RPMI8226 (cell line): ENCODE measurements at places on chromosomes 7 and 10.

GRCh38 chr10:71363936-71364335, 32.8 kb upstream of the CDH23 start:
- no peak for DNase-seq

GRCh38 chr7:149334219-149334618, 72.2 kb downstream of the ZNF783 start:
- no peak for DNase-seq

GRCh38 chr10:111338035-111338434, 261.2 kb downstream of the ADRA2A start:
- DNase-seq: no peak

- DNase-seq: no peak
These were observed 37.6 kb downstream of the VWA2 start for GRCh38 chr10:114276671-114277070.

GRCh38 chr10:25694971-25695370, 239.1 kb upstream of the MYO3A start:
- DNase-seq: no peak

- DNase-seq: no peak
These were observed 84.6 kb upstream of the PDE1C start for GRCh38 chr7:32154797-32155196.

GRCh38 chr10:48205918-48206317, 68.6 kb downstream of the FRMPD2 start:
- DNase-seq: no peak

GRCh38 chr10:14656052-14656730, 118.5 kb downstream of the FAM107B start:
- DNase-seq: no peak

DNA sequence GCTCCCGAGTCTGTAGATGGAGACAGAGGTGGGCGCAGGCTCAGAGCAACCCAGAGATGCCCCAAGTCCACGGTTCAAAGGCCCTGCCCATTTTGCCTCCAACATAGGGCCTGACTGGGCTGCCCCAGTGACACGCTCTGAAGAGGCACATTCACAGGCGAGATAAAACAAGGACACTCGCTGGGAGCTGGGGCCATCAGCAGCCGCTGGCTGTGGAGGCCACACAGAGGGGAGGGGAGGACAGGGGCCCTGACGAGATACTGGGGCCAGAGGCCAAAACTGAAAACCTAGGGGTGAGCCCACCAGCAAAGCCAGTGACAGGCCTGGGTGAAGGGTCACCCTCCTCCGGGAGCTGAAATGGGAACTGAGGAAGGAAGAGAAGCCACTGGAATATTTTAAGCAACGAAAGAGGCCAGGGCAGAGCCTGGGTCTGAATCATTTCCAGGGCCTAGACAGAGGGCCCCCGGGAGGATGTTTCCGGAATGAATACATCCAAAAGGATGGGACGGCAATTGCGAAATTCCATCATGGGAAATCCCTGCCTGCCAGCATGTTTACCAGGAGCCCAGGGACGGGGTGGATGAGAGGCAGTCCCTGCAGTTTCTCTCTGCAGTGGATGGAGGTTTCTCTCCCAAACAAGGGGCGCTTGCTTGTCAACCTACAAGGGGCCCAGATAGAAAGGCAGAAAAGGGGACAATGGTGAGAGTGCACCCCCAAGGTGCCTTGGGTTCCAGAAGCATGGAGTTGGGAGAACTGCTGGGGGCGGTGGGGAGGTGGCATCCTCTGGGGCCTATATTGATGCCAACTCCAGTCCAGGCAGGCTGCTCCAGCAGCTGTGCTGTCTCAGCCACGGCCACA, 29.0 kb upstream of the HSPA12A start:
- DNase-seq: no peak

GRCh38 chr10:84634636-84635035, 306.2 kb downstream of the CCSER2 start:
- DNase-seq: no peak

GRCh38 chr10:127887541-127888415, 5.0 kb downstream of the CLRN3 start:
- DNase-seq: no peak

DNA sequence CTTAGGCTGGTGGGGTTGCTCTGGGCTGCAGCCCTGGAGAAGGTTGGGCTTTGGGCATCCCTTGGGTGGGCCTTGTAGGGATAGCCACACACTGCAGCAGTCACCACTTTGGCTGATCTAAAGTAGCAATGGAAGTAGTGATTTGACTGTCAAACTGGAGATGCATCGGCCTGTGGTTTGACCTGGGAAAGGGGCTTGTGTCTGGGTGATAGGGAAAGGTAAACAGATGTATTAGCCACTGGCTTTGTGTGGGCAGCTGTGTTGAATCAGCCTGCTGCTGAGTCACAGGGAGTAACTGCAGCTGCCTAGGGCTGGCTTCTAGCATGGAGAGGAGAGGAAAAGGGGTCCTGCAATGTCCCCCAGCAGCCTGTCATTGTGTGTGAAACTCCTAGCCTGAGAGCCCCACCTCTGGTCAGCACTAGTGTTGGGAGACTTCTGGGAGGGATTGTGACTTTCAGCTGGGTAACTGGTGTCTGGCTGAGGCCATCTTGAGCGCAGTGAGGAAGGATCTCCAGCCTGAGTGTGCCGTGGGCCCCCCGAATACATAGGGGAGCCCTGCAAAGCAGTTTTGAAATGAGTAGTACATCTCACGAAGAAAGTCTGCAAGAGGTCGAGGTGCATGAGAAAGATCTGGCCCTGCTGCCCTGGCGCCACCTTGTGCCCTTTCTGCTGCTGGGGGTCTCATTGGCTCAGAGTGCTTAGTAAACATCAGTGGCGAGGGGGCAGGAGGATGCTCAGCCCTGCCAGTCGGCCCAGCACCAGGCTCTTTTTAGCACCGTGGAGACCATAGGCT, 117.3 kb downstream of the FANK1 start:
- no peak for DNase-seq

GRCh38 chr10:125084614-125085257, 75.6 kb downstream of the CTBP2 start:
- DNase-seq: peak; percentile 79

DNA sequence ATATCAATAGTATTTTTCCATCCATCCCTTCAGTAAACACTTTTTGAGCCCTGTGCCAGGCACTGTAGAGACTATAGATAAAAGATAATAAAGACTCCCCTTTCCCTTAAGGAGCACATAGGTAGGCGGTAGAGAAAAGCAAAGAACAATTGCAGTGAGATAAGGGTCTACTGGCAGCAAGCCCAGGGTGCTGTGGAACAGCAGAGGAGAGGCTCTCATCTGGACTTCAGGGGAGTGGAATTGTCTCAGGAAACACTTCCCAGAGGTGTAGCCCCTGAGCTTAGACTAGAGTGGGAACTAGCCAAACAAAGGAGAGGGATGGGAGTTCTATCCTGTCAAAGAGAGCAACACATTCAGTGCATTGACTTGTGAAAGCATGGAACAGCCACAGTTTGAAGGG, 102.0 kb downstream of the NRF1 start:
- DNase-seq: no peak

DNA sequence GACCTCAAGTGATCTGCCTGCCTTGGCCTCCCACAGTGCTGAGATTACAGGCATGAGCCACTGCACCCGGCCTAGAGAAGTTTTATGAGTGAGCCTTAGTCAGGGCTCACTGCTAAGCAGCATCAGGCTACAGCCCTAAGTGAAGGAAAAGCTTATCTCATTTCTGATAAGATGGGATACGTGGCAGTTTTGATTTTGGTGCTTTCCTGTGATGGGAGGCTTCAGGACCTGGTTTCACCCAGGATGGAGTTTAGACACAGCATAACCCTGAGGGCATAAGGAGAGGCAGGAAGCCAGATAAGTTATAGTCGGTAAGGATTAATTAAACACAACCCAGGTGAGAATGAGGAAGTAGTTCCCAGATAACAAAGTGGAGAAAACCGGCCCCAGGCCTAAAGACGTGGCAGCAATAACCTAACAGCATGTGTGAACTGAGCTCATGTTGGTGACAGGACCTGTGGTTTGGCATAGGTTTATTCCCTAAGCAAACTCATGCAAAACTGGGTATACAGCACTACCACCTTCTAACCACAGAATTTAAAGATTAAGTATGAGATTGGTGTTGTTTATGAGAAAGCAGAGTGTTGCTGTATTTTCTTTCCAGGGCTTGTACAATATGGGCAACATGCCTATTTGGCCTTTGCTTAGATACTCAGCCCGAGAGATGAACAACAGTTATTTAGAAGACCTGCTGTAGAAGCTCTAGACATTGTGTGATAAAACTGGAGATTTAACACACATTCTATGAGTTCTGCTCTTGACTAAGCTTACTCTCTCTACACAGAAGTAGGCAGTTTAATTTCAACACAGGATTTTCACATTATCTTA, 119.4 kb downstream of the COL28A1 start:
- peak; percentile 9 for DNase-seq

GRCh38 chr7:20053334-20054104, 163.7 kb downstream of the MACC1 start:
- DNase-seq: no peak

DNA sequence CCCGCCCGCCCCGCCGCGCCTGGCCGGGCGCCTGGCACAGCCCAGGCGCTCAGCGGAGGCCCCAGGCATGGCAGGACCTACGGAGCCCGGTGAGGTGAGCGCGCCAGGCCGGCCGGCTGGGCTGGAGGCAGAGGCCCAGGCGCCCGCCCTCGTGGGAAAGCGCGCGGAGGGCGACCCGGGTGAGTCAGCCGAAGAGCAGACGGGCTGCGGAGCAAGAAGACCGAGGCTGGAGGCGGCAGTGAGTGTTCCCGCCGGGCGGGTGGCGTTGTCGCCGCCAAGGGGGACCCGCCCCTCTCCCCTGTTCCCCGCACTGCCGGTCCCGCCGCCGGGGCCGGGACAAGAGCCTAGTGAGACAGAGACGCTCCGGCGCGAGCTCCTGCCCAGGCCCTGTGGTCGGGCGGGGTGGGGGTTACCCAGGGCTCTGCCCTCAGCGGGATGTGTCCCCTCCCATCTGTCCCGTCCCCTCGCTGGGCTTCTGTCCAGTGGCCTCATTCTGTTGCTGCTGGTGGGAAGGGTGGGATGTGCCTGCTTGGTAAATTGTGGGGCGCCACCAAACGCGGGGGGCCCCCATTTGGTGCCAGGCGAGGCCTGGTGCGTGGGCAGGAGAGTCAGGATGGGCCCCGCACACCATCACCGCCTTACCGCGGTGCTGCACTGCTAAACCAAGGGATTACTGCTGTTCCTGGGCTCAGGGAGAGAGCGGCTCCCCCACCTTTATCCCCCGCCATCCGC, 17.0 kb upstream of the NODAL start:
- DNase-seq: peak; percentile 63

DNA sequence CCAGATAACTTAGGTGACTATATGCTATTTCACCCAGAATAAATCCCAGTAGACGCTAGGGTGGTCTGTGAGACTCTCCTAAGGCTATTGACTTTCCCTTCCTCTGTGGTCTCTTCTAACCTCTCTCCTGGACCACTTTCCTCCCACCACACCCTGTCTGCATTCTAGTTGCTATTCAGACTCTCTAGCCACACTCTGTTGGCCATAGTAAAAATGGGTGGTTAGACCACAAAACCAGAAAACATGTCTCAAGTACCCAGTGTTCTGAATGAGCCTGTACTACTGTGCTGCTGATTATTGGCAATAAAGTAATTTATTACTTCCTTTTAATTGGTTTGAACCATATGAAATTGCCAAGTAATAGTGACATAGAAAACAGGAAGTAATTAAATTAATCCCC, 240.8 kb downstream of the KIF20B start:
- DNase-seq: no peak

- no peak for DNase-seq
These were observed 707 bp downstream of the CLEC2L start for GRCh38 chr7:139523968-139524815.

- DNase-seq: no peak
These were observed 63.6 kb upstream of the BMPER start for GRCh38 chr7:33841705-33842129.

DNA sequence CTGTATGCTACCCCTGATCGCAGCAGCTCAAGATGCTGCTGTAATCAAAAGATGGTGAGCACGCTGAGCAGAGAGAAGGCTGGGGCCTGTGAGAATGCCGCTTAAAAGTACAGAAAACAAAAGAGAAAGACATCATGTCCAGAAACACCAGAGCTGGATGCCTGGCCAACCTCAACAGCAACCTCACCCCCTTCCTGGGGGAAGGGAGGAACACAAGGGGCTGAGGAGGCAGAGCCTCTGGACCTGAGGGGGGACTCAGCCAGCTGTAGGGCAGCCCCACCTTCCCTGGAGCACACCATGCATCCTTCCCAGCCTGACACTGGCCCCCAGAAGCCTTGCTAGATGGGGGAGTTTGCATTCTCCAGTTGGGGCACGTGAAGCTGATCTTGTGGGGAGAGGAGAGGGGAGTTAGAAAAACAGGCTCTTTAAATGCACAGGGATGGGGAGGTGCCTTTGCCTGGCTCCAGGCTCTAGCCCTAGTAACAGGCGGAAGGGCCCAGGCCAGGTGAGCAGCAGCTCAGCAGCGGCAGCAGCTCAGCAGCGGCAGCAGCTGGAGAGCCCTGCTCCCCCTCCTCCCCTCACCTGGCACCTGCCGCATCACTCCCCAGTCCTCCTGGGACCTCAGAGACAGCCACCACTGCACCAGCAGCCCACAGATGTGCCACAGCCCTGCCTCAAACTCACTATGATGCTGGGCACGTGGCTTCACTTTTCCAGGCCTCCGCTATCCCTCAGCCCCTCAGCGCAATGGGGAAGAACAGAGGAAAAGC, 156.3 kb downstream of the NEURL1 start:
- DNase-seq: no peak

- no peak for DNase-seq
These were observed 1.1 kb upstream of the CDH23 start for GRCh38 chr10:71395621-71396020.

GRCh38 chr7:7693881-7694280, 24.5 kb downstream of the RPA3 start:
- no peak for DNase-seq

GRCh38 chr10:60331886-60332285, 57.8 kb downstream of the ANK3 start:
- no peak for DNase-seq

GRCh38 chr7:138981332-138982203, at the start of gene KIAA1549:
Gene KIAA1549 (minus strand): TSS chr7:138981389. CDS start chr7:138981269, 120 bp downstream.
- peak; percentile 74 for DNase-seq

- DNase-seq: no peak
These were observed 8.9 kb downstream of the NT5C3A start for GRCh38 chr7:33053721-33054120.

DNA sequence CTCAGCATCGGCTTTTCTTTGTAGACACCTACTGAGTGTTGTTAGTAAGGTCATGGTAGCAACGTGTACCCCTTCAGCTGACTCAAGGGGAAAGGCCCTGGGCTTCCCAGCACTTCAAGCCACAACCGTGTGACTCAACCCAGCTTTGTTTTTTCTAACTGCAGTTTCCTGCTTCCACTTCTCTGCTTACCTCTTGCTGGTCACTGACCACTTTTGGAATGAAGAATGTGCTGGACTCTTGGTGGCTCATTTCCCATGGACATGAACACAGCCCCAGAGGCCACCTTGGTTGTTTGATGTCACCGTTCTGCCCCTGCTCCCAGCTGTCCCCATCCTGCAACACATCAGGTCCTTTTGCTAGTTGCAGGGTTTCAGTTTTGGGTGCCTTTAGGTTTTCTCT, 69.5 kb upstream of the ZNF438 start:
- no peak for DNase-seq

GRCh38 chr7:104962781-104963180, 51.2 kb upstream of the KMT2E start:
- peak; percentile 95 for DNase-seq

- DNase-seq: peak; percentile 68
These were observed 178.6 kb upstream of the INHBA start for GRCh38 chr7:41881331-41882130.

- no peak for DNase-seq
These were observed 19.9 kb downstream of the AKR1C2 start for GRCh38 chr10:4983615-4984216.

- DNase-seq: peak; percentile 27
These were observed 53.1 kb upstream of the CXCL12 start for GRCh38 chr10:44437840-44438511.

- DNase-seq: no peak
These were observed 31.1 kb upstream of the IMMP2L start for GRCh38 chr7:111593343-111593742.
